ENCODE measurements at places on chromosomes 6 and 20.

GRCh38 chr6:137363805-137364138 lies 130.4 kb downstream of the OLIG3 start:
- DNase-seq = no peak

GRCh38 chr6:28078050-28078449 lies 2.3 kb upstream of the ZNF165 start:
- no peak for DNase-seq

DNA sequence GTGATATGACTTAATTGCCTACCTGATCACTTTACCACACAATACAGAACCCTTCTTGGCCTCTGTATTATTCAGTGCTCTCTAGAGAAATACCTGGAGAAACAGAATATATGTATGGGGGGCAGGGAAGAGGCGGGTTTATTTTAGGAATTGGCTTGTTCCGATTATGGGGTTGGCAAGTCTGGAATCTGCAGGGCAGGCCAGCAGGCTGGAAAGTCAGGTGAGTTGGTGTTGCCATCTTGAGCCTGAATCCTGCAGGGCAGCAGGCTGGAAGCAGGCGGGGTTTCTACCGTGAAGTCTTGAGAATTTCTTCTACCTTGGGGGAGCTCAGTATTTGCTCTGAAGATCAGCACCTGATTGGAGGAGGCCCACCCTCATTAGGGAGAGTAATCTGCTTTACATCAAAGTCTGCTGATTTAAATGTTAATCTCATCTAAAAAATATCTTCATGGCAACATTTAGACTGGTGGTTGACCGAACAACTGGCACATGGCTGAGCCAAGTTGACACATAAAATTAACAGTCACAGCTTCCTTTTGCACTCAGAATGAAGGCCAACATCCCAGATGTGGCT lies 193.9 kb downstream of the ZDHHC14 start:
- no peak for DNase-seq

GRCh38 chr6:10977231-10977968 lies 66.7 kb downstream of the ELOVL2 start:
- DNase-seq = no peak

DNA sequence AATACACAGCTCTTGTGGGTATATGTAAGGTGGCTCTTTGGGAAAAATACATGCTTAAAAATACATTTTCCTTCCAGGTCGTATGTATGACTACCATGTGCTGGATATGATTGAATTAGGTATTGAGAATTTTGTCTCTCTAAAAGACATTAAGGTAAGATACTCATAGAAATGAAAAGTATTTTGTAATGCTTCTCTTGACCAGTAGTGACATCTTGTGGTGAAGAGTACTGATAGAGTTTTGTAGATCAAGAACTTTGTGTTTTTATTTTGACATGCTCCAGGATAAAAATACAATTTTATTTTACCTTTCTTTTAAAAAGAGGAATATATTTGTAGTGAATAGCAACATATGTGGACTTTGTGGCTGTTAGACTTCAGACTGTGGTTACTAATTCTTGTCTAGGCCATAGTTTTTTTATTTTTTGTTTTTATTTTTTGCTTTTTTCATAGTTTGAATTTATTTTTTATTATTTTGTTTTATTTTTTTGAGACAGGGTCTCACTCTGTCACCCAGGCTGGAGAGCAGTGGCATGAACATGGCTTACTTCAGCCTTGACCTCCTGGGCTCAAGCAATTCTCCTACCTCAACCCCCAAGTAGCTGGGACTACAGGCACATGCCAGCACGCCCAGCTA lies 17.9 kb downstream of the RPF2 start:
- DNase-seq = no peak

GRCh38 chr6:15980801-15981200 lies 148.1 kb upstream of the MYLIP start:
- no peak for DNase-seq

DNA sequence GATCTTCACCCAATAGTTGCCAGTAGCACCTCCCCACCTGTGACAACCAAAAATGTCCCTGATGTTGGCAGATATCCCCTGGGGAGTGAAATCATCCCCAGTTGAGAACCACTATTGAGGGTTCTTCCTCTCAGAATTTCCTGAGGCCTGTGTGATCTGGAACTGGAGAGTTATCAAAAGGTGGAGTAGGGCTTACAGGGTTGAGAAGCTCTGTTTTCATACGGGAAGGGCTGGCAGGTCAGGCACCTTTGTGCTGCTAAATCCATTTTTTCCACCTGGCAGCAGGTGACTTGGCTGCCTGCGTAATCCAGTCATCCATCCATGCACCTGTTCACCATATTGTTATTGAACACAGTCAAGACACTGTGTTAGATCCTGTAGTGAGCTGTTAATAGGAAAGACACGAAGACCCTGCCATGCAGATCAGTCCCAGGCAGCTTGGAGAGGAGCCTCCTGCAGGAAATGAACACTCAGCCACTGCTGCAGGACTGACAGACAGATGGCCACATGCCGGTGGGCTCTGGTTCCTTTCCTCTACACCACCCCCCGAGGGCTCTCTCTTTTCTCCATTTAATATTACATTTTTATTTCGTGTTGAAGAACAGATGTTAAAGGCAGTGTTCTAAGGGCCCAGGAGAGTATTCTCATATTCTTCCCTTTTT lies 5.4 kb downstream of the DUSP22 start:
- DNase-seq = no peak

- DNase-seq = no peak
Measured at GRCh38 chr6:155106456-155107115, 111.5 kb downstream of the TIAM2 start.

- DNase-seq = no peak
Measured at GRCh38 chr20:53628076-53628475, 34.4 kb upstream of the ZNF217 start.

DNA sequence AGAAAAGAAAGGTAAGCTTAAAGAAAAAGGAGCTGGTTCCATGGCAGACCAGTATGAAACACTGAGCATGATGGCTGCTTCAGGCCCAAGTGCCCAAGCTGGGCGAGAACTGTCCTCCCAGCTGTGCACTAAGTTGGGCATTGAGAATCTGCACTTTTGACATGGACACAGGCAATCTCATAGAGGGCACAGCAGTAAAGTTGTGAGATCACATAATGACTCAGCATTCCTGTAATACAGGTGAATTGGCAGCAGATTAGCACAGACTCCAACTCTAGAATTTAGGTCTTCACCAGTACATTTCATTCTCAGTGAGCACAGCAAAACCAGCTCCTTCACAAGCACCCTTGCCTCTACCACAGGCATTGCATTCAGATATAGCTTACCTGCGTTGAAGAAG lies 343.4 kb downstream of the PKHD1 start:
- DNase-seq = no peak

GRCh38 chr6:87199787-87200186 lies 44.4 kb downstream of the ZNF292 start:
- DNase-seq = no peak

DNA sequence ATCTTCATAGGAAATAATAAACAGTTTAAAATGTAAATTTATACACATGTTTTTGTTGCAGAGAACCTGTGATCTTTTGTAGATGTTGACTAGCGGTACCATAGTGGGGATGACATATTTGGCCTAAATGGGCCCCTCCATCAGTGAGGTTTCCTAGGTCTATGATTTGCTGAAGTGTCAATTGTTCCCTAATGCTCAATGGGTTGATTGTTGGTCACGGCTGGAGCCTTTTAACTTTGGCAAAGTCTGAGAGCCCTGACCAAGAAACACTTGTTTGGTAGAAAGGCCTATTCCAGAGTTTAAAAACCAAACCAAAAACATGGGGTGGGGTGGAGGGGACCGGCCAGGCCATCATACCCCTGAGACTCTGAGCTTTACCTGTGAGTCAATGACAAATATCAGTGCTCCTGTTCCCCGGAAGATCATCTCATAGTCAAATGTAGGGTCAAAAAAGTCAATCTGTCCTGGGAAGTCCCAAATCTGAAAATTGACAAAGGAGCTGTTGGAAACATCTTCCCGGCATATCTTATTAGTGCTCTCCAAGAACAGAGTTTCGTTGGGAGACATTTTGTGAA lies 25.1 kb downstream of the RRAGD start:
- no peak for DNase-seq
